ENCODE measurements at places on chromosomes 2 and 18. TPM values are rescaled to one million over a fixed set of nuclear protein-coding genes. Genes with fewer than 3 reads are reported as not detected.

ELOA2 gene
- not detected for total RNA-seq

DNA sequence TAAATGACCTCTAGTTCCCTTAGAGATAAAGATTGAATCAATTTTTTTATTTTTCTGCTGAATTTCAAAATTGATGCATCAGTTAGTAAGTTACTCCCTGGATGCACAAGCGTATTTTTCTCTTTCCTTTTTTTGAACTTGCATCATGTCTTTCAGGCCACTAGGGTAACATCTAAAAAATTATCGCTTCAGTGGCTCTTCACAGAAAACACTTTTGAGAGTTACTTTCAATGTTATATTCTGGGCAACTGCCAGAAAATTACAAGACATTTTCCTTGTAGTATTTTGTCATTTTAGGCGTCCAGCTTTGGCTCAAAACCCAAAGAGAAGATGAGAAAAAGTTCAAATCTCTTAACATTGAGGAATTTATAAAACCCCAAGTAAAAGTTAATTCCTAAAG, 59.8 kb downstream of the DSEL start:
- H3K27me3 ChIP-seq: no peaks in the 10 kb centered on the region
- no peak overlapping the region for H3K27ac ChIP-seq
- no peaks in the 10 kb centered on the region for H3K36me3 ChIP-seq
- no peak overlapping the region for H3K4me3 ChIP-seq

DNA sequence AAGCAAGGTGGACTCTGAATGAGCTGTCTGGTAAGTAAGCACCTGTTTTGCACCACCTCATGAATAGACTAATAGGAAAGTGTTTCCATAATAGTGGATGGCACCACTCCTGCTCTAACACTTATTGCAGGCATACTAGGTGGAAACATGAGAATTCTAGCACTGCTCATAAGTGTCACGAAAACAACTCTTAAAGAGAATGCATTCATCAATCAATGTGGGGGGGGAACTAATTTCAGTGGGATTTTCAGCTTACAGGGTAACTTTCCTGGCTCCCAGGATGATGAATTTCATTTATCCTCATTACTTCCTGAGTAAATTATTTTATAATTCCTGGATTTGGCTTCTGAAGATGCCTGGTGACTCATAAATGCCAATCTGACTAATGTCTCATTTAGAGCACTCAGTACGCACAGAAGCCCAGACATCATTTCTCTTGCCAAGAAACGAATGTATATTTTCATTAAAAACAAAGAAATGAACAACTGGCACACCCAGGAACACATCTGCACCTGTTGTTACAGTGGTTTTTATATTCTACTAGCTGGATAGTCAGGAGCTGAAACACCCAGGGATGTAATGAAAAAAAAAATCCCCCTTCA, 129.6 kb downstream of the PID1 start:
- DNase-seq: no peak
- H3K4me1 ChIP-seq: no peaks in the 10 kb centered on the region
- H3K27me3 ChIP-seq: no peaks in the 10 kb centered on the region
- H3K27ac ChIP-seq: no peak overlapping the region
- peaks cover under 1% of the 10 kb centered on the region for H3K36me3 ChIP-seq

STAT4 gene
- 9.4 TPM for total RNA-seq

DNA sequence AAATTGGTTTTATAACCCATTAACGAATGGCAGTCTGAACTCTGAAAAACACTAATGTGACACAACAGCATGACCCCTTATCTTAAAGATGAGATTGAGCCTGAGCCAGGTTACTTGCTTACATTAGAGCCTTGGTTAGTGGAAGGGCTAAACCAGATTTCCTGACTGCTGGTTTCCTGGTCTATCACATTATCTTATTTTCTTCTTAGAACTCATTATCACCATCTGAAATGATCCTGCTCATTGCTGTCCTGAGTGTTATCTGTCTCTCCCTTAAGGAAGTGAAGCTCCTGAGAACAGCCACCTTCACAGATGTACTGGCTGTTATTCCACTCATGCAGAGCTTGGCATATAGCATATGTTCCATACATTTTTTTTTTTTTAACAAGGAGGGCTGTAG, 9.0 kb upstream of the NRP2 start:
- no peak overlapping the region for H3K4me3 ChIP-seq
- H3K4me1 ChIP-seq: no peaks in the 10 kb centered on the region
- no peak for DNase-seq
- H3K36me3 ChIP-seq: no peaks in the 10 kb centered on the region

GRCh38 chr2:43370146-43370545, 143.7 kb upstream of the ZFP36L2 start:
- H3K4me1 ChIP-seq: peaks cover 17% of the 10 kb centered on the region
- no peak overlapping the region for H3K4me3 ChIP-seq
- no peaks in the 10 kb centered on the region for H3K36me3 ChIP-seq
- no peak for DNase-seq
- peak overlapping the region; percentile 60 for H3K27ac ChIP-seq

DCDC2C gene
- not detected for total RNA-seq

DNA sequence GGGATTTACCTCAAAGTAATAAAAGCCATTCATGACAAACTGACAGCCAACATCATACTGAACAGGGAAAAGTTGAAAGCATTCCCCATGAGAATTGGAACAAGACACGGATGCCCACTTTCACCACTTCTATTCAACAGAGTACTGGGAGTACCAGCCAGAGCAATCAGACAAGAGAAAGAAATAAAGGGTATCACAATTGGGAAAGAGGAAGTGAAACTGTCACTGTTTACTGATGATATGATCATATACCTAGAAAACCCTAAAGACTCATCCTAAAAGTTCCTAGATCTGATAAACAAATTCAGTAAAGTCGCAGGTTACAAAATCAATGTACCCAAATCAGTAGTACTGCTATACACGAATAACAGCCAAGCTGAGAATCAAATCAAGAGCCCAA, 17.2 kb upstream of the ASB18 start:
- no peak overlapping the region for H3K27ac ChIP-seq
- H3K4me1 ChIP-seq: no peaks in the 10 kb centered on the region
- DNase-seq: no peak
- no peaks in the 10 kb centered on the region for H3K27me3 ChIP-seq

COLEC12 gene
- total RNA-seq: 6.6 TPM

DNA sequence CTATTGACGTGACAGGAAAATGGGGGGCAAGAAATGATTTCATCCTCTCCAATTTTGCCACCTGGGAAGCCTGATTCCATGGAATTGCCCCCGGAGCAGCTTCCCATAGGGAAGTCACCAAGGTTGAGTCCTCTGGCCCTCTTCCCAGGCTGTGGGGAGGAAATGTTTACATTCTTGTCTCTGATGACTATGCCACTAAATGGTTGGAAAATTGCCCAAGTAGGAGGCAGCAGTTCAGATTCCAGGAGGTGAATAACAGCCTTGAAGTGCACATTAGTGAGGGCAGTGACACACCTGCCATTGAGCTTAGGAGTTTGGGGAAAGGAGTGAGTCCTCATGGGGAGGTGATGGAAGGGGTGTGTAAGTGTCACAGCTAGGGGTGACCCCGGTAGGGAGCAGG, 449.2 kb upstream of the DCC start:
- DNase-seq: no peak
- no peak overlapping the region for H3K27ac ChIP-seq
- no peaks in the 10 kb centered on the region for H3K4me1 ChIP-seq
- no peak overlapping the region for H3K4me3 ChIP-seq
- no peaks in the 10 kb centered on the region for H3K36me3 ChIP-seq
- H3K27me3 ChIP-seq: no peaks in the 10 kb centered on the region

- no peaks in the 10 kb centered on the region for H3K36me3 ChIP-seq
- H3K27me3 ChIP-seq: peaks cover 100% of the 10 kb centered on the region
- H3K4me3 ChIP-seq: peak overlapping the region; percentile 55
- H3K27ac ChIP-seq: no peak overlapping the region
- peaks cover 11% of the 10 kb centered on the region for H3K4me1 ChIP-seq
- DNase-seq: no peak
These were observed 559 bp downstream of the HOXD1 start for GRCh38 chr2:176188774-176189680.

DNA sequence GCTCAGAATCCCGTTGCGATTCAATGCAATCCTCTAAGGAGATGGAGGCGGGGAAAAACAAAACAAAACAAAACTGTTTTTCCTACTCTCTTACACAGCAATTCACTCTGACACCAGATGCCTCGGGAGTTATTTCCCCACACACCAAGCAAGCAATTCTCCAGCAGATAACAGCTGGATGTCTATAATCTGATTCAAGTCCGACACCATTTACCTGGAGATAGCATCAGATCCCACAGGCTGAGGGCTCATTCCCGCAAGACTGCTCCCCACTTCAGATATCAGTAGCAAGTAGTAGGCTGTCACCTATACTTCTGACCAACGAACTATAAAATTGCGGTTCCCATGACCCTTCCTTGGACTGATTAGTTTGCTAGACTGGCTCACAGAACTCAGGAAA, 58.7 kb downstream of the DTNB start:
- no peak overlapping the region for H3K4me3 ChIP-seq
- peaks cover 18% of the 10 kb centered on the region for H3K4me1 ChIP-seq
- H3K27ac ChIP-seq: no peak overlapping the region
- H3K36me3 ChIP-seq: no peaks in the 10 kb centered on the region
- H3K27me3 ChIP-seq: no peaks in the 10 kb centered on the region
- no peak for DNase-seq

- H3K4me3 ChIP-seq: no peak overlapping the region
- DNase-seq: no peak
These were observed 39.3 kb upstream of the SERPINB2 start for GRCh38 chr18:63848159-63848558.

GRCh38 chr18:62182220-62182619, 4.6 kb downstream of the PIGN start:
- H3K4me3 ChIP-seq: no peak overlapping the region
- no peaks in the 10 kb centered on the region for H3K27me3 ChIP-seq
- DNase-seq: no peak
- H3K4me1 ChIP-seq: peaks cover 13% of the 10 kb centered on the region
- no peak overlapping the region for H3K27ac ChIP-seq

GRCh38 chr2:134657650-134658250, 61.0 kb downstream of the TMEM163 start:
- H3K36me3 ChIP-seq: no peaks in the 10 kb centered on the region
- no peaks in the 10 kb centered on the region for H3K4me1 ChIP-seq
- no peak overlapping the region for H3K4me3 ChIP-seq
- no peaks in the 10 kb centered on the region for H3K27me3 ChIP-seq
- no peak for DNase-seq

GRCh38 chr2:104340879-104341828, 512.8 kb upstream of the POU3F3 start:
- no peak for DNase-seq
- peaks cover 25% of the 10 kb centered on the region for H3K27me3 ChIP-seq
- no peak overlapping the region for H3K27ac ChIP-seq
- H3K4me1 ChIP-seq: no peaks in the 10 kb centered on the region
- no peaks in the 10 kb centered on the region for H3K36me3 ChIP-seq

- no peaks in the 10 kb centered on the region for H3K36me3 ChIP-seq
- no peak overlapping the region for H3K27ac ChIP-seq
- no peak for DNase-seq
- H3K27me3 ChIP-seq: no peaks in the 10 kb centered on the region
- H3K4me1 ChIP-seq: no peaks in the 10 kb centered on the region
- no peak overlapping the region for H3K4me3 ChIP-seq
These were observed 66.6 kb upstream of the ID2 start for GRCh38 chr2:8615252-8615575.

Measured in heart right ventricle (tissue), 16 donors.